ENCODE measurements at places on chromosomes 4 and X.
A peak's percentile ranks its signal among the peaks of the same experiment; 100 is the strongest.

- DNase-seq = no peak
These were observed 514.9 kb upstream of the LCORL start for GRCh38 chr4:18536428-18536827.

- DNase-seq = no peak
These were observed 7.6 kb upstream of the DCLK2 start for GRCh38 chr4:150070464-150071170.

GRCh38 chr4:118033148-118034052, 886 bp upstream of the NDST3 start:
- peak; percentile 24 for DNase-seq

- DNase-seq = no peak
These were observed 15.2 kb upstream of the SYTL4 start for GRCh38 chrX:100747090-100747489.
